ENCODE measurements at places on chromosomes 3 and 15.

GRCh38 chr3:19347671-19348070 is 199.4 kb downstream of the KCNH8 start:
- DNase-seq: peak; percentile 63

DNA sequence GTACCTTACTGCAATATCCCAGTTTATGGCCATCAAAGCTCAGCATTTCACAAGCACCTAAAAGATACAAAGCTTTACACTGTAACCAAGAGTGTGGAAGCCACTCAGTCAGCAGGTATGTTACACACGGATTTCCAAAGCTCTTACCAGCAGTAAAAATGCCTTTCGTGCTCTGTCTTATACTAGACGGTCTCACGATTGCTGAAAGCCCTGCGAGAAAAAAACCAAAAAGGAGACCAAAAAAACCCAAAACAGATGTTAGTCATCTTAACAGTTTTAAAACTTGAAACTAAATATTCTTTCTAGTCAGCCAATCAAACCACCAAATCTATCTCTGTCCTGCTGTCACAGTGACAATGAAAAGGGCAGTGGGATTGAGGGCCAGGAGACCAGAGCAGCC is 39.0 kb downstream of the TAMM41 start:
- DNase-seq: no peak

GRCh38 chr15:94059013-94059587 is 172.3 kb upstream of the MCTP2 start:
- no peak for DNase-seq

- no peak for DNase-seq
Observed at GRCh38 chr3:33954956-33955355, 156.5 kb downstream of the PDCD6IP start.

- no peak for DNase-seq
Observed at GRCh38 chr15:60004009-60004845, at the start of gene FOXB1. Gene FOXB1, plus strand, starts transcription at chr15:60004311. Its CDS starts 653 bp downstream, at chr15:60004964.

GRCh38 chr15:95698230-95698629 is 632.3 kb upstream of the NR2F2 start:
- DNase-seq: no peak

GRCh38 chr15:89307791-89308190 is 26.8 kb downstream of the POLG start:
- no peak for DNase-seq

- no peak for DNase-seq
Observed at GRCh38 chr3:119468041-119468440, 722 bp upstream of the POGLUT1 start.

- DNase-seq: no peak
Observed at GRCh38 chr3:147153830-147154539, 252.4 kb downstream of the ZIC4 start.

GRCh38 chr3:51706788-51707731 is at the start of gene GRM2:
Gene GRM2, plus strand, starts transcription at chr3:51707068. Its CDS starts 1,916 bp downstream, at chr3:51708984.
- DNase-seq: peak; percentile 63

GRCh38 chr3:7697548-7697947 is 804.1 kb upstream of the LMCD1 start:
- DNase-seq: no peak

- no peak for DNase-seq
Observed at GRCh38 chr3:174541708-174542315, 317.3 kb upstream of the NAALADL2 start.

DNA sequence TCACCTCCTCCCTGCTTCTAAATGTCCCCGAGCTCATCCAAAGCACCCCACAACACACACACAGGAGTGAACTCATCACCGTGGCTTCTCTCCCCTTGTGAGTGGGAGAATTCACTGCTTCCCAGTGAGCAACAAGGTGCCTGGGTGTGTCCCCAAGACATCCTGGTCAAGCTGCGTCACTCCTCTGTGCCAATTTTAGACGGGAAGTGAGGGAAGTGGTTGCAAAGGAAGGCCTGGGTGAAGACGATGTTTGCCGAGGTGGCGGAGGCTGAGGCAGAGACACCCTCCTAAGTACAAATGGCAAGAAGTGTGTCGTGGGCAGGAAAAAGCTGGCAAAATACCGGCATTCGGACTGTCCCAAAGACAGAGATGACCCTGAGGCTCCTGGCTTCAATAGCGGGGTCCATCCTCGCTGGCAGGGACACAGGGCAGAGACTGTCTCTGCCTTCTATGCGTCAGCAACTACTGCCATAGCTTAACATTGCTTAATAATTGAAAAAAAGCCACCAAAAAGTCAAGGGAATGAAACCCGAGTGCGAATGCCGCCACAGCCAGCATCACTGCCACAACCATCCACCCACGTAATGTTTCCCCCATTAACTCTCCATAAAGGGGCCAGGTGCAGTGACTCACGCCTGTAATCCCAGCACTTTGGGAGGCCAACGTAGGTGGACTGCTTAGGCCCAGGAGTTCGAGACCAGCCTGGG is 72.8 kb downstream of the VGLL4 start:
- no peak for DNase-seq

DNA sequence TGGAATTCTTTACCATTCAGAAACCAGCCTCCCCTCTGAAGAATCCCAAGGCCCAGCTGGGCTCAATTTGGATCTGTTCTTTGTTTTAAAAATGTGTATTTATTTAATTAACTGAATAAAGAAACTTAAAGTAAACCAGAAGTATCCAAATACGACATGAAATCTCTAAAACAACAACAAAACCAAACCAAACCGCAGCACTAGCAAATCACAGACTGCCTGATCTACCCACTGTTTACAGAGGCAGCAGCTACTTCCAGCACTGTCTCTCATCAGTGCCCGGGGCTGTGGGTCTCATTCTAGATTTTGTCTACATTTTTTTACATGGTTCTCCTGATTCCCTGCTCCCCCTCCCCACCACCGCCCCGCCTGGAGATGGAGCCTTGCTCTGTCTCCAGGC is 2.3 kb downstream of the FLNB start:
- DNase-seq: no peak

- DNase-seq: no peak
Observed at GRCh38 chr3:45311327-45311726, 77.0 kb upstream of the LARS2 start.

- no peak for DNase-seq
Observed at GRCh38 chr3:52756141-52756540, 14.6 kb downstream of the NEK4 start.

- DNase-seq: no peak
Observed at GRCh38 chr3:98540346-98540745, 8.6 kb downstream of the GPR15 start.
